ENCODE measurements at places on chromosomes 2 and 18.

DNA sequence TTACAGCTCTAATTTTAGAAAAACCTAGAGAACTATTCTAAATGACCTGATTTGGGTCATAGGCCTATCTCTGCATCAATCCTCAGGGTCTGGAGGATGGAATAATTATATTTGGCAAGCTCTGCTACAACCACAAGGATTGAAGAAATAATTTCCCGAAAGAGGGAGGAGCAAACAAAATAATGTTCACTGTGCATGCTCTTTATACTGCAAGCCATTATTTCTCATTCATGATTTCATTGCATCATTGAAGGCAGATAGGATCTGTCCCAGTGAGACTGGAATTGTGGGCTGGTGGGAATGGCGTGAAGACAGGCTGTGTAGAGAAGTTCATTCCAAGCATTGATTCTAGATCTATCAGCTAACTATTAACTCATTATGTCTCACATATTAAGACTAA is 12.7 kb upstream of the MAPRE2 start:
- DNase-seq, result no peak

DNA sequence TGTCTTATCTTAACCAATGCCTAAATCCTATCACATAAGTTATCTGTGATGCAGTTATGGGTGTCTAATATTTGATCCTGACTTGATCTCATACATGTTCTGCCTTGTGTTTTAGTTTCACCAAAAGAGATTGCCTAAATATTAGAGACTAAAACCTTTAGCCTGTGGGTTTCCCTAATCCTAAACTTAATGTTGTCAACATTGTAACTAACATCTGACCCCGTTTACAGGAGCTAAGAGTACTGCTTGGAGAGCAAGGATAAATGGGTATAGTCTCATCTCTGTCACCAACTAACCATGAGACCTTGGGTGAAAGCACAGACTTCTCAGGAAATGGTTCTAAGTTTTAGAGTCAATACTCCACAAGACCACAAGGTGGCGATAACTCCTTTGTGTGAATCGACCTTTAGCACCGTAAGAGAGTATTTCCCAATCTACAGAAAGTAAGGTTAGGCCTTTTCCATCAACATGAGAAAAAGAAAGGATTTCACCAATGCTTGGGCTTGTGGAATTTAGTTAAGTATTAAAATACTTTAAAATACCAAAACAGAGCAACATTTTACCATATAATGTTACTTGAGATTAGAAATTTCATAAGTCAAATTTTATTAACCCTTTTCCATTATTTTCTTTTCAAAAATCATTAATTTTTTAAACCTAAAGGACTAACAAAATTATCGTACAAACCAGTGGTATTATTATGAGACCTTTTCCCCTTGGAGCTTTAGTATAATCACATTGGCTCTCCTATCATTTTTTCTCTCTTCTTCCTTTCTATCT is 60.5 kb downstream of the G6PC2 start:
- no peak for DNase-seq

DNA sequence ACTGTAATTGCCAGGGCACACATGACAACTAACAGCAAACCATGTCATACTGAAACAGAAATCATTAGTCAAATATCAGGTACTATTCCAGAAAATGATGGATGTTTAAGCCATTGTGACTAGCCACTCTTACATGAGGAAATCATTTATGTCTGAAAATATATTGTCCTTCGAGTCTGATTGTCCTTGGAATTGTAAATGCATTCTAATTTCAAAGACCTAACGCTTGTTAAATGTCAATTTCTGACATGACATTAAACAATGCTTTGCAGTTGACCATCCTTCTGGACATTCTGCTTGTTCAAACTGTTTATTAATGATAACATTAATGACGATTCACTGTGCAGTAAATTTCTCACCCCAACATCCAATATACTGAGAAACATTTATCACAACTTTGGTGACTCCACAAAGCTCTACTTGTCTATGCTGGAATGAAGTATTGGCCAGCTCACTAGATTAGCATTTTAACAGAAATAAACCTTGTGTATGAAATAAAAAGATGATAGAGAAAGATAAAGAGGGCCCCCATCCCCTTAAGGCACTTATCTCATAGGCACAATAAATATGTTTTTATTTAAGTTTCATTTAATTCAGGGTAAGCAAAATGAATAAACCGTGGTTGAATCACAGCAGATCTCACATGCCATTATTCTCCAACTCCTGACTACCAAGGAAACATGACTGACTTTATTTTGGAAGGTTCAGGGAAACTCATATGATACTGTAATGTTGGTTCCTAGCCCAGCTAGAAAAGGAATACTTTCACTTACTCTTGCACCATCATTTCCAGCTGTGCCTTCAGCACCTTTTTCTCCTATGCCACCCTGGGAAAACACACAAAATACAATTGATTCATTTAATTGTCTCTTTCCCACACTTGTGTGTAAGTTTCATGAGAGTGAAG is 82.3 kb downstream of the COL3A1 start:
- DNase-seq, result no peak

DNA sequence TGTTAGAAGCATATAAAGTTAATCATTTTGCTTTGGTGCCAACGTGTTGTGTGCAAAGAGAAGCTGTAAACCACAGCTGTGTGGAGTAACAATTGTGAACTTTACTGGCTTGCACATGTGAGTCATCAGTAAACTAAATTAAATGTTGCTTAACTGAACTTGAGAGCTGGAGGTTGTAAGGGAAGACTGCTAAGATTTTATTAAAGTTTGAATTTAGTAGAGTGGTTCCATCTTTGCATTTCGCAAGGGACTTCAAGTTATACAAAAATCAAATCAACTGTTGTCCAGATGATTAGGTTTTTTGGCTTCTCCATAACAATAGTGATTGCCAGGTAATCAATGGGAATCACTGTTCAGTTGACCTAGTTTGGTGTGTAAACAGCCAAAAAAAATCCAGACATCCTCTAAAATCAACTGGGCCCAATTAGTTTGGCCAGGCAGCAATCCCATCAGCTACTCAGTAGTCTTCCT is 247.4 kb downstream of the MYO3B start:
- DNase-seq, result no peak

GRCh38 chr2:208571764-208572131 is 165.2 kb downstream of the PTH2R start:
- DNase-seq, result no peak
